Type B pancreatic cell (in vitro differentiated cells): ENCODE measurements at places on chromosomes 6 and 20. TPM values are rescaled to one million over a fixed set of nuclear protein-coding genes. Genes with fewer than 3 reads are reported as not detected.

LHFPL5 gene
- not detected in 2 replicates for total RNA-seq

C6orf52 gene
- 3.5 and 3.7 TPM in 2 replicates for total RNA-seq

FIG4 gene
- 13.6 and 15.4 TPM in 2 replicates for total RNA-seq

AKAP12 gene
- total RNA-seq: 67.4 and 138 TPM in 2 replicates

BEND6 gene
- 1.3 and 2.7 TPM in 2 replicates for total RNA-seq

ANKEF1 gene
- total RNA-seq: 5.9 and 8.1 TPM in 2 replicates

SRMS gene
- not detected in 2 replicates for total RNA-seq

PKHD1 gene
- total RNA-seq: 0.52 and 0.75 TPM in 2 replicates
